Naive thymus-derived CD4-positive, alpha-beta T cell (primary cell): ENCODE measurements at places on chromosomes 3 and 15. TPM values are rescaled to one million over a fixed set of nuclear protein-coding genes. Genes with fewer than 3 reads are reported as not detected.

- H3K27ac ChIP-seq, result no peak overlapping the region
- no peaks in the 10 kb centered on the region for H3K4me1 ChIP-seq
- no peak for DNase-seq
- no peaks in the 10 kb centered on the region for H3K36me3 ChIP-seq
Measured at GRCh38 chr15:66080717-66081398, 172.7 kb downstream of the MEGF11 start.

- no peak overlapping the region for H3K4me3 ChIP-seq
- peaks cover 3% of the 10 kb centered on the region for H3K36me3 ChIP-seq
- H3K27ac ChIP-seq, result no peak overlapping the region
- H3K27me3 ChIP-seq, result no peaks in the 10 kb centered on the region
Measured at GRCh38 chr15:25397100-25397499, 41.7 kb downstream of the UBE3A start.

- H3K4me1 ChIP-seq, result no peaks in the 10 kb centered on the region
- no peak overlapping the region for H3K4me3 ChIP-seq
- no peaks in the 10 kb centered on the region for H3K36me3 ChIP-seq
- no peak overlapping the region for H3K27ac ChIP-seq
Measured at GRCh38 chr3:196227121-196227561, 10.8 kb downstream of the SLC51A start.

DNA sequence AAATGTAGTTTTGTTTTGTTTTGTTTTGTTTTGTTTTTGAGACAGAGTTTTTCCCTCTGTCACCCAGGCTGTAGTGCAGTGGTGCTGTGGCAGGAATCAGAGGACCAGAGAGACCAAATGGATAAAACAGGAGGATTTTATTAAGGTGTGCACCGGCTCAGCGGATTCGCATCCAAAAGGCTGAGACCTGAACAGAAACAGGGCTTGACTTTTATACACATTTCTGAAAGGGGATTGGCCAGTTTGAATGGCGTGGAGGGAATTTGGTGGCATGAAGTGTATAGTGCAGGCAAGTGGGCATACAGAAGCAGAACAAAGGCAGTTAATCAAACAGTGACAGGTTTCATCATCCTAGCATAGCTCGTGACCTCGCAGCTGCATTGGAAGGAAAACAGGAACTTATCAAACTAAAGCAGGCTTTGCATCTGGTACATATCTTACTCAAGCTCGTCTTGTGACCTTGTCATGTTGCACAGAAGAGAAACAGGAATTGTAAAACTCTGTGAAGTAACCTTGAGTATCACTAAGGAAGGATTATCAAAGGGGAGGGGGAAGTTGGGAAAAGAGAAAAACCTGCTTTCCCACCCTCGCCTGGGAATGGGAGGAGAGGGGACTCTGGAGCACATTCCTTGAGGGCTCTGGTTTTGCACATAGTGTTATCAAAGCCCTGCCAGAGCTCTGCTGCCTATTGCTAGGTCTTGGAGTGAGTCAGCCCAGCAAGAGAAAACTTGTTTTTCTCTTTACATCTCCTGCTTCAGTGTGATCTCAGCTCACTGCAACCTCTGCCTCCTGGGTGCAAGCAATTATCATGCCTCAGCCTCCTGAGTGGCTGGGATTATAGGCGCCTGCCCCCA lies 38.5 kb downstream of the C3orf62 start:
- no peaks in the 10 kb centered on the region for H3K4me1 ChIP-seq
- no peaks in the 10 kb centered on the region for H3K27me3 ChIP-seq
- no peak overlapping the region for H3K4me3 ChIP-seq

Gene AADAC
- total RNA-seq, result not detected

DNA sequence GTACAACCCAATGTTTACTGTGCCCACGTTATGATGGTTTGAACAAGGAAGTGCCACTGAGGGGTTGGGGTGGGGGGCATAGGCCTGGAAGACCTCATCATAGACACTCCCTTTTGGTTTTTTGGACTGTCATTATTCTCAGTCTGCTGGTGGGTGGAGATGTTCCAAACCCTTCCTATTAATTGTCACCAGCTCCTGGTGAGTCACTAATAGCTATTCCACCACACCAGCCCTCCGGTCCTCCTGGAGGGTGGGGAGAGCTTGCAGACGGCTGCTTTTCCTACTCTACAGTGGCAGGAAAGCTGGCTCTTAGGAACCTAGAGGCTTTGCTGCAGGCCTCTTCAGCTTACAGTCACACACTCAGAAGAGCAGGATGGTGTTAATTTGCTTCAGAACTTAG lies 9.0 kb upstream of the COPG1 start:
- no peak overlapping the region for H3K4me3 ChIP-seq
- H3K27ac ChIP-seq, result no peak overlapping the region
- H3K36me3 ChIP-seq, result no peaks in the 10 kb centered on the region
- no peaks in the 10 kb centered on the region for H3K27me3 ChIP-seq
- no peak for DNase-seq
- H3K4me1 ChIP-seq, result peaks cover 2% of the 10 kb centered on the region

DNA sequence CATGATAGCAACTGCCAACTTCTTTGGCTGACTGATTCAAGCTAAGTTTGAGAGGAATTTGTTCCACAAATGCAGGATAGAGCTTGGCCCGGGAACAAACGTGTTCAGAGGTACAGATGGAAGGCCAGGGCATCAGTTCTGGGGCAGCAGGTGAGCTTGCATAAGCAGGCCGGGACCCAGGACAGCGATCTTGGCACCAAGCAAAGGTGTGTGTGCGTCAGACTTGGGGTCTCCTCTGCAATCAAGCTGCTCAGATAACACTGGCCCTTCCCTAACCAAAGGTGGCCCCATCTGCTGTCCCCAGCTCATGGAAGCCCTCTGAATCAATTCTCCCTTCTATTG lies 155.6 kb downstream of the MEGF11 start:
- no peak overlapping the region for H3K27ac ChIP-seq
- H3K36me3 ChIP-seq, result no peaks in the 10 kb centered on the region
- H3K4me1 ChIP-seq, result no peaks in the 10 kb centered on the region
- no peaks in the 10 kb centered on the region for H3K27me3 ChIP-seq
- no peak overlapping the region for H3K4me3 ChIP-seq

- no peak overlapping the region for H3K4me3 ChIP-seq
- no peak overlapping the region for H3K27ac ChIP-seq
- H3K36me3 ChIP-seq, result no peaks in the 10 kb centered on the region
- H3K4me1 ChIP-seq, result no peaks in the 10 kb centered on the region
Measured at GRCh38 chr15:99320374-99321215, 69.3 kb downstream of the LRRC28 start.

Gene NR2E3
- total RNA-seq, result not detected
